ENCODE measurements at places on chromosomes 6 and 20.

GRCh38 chr6:149934249-149935156 is 7.3 kb upstream of the ULBP2 start:
- peak; percentile 40 for DNase-seq

- no peak for DNase-seq
These were observed 12.1 kb upstream of the TSPYL1 start for GRCh38 chr6:116291701-116292396.

DNA sequence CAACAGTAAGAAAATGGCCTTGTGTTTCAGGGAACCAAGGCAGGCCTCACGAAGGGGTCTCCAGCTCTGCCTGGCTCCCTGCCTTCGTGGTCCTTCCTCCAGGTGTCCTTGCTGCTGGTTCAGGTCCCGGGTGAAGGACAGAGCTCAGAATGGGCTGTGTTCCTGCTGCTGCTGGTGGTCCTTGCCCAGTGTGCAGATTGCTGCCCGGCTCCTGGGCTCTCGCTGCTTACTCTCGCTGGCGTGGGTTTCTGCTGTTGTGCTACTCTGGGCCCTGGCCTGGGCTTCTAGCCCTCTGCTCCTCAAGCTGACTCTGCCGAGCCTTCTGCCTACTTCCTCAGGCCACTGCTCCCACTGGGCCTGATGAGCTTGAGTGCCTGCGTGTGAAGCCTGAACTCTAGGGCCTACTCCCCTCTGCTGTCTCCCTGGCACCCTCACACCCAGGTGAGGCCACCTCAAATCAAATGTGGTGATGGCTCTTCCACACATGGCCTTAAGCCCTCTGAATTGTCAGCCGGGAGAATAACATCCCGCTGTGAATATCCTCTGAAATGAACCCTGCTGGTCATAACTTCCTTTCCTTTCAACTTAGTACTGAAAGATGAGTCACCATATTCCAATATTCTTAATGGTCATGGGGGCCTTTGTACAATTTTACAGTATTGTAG is 171.6 kb downstream of the FOXC1 start:
- no peak for DNase-seq

GRCh38 chr6:115842338-115842737 is 218.4 kb downstream of the FRK start:
- no peak for DNase-seq

GRCh38 chr20:25626779-25627178 is 3.0 kb upstream of the NANP start:
- peak; percentile 26 for DNase-seq

- no peak for DNase-seq
These were observed 70.1 kb downstream of the ISM1 start for GRCh38 chr20:13291157-13291556.

- DNase-seq: no peak
These were observed 5.6 kb upstream of the RBCK1 start for GRCh38 chr20:402496-402885.

DNA sequence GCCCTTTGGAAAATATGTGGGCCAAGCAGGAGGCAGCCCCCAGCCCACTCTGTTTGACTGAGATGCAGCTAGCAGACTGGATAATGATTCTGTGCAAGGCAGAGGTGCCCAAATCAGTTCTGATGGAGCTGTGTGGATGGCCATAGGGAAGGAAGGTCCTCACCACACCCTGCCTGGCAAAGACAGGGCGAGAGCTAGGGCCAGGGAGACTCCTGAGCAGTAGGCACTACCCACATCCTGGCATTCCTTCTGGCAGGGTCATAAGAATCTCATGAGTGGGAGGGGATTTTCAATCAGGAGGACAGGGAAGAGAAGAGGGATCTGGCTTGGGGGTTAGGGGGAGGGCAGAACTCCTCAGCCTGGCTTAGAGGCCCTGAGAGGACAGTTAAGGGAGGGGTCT is 18.6 kb upstream of the TREM2 start:
- DNase-seq: no peak

DNA sequence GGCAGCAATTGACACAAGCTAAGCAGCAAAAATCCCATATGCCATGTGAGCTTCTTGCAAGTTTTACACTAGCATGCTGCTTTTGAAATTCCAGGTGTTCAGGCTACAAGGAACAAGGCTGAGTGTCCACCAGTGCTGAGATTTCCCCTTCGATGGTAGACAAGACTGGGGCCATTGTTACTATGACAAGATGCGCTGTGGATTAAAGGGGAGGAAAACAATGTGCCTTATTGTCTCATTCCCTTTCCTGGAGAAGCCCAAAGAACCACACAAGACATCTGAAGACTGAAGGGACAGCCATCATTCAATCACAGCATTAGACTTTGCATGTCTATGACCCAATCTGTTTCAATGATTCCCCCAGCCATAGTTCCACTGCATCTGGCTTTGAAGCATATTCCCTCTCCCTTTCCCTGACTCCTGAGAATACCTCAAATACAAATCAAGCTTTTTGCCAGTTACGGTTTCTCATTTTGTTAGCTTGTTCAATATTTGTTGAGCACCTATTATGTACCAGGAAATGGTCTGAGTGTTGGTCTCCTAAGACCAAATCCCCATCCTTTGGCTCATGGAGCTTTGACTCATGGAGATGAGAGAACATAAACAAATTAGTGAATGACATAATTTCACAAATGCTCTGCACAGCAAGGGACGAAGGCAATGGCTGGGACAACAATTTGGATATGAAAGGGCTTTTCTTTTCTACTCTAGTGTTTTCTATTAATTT is 23.4 kb upstream of the SCGN start:
- no peak for DNase-seq

DNA sequence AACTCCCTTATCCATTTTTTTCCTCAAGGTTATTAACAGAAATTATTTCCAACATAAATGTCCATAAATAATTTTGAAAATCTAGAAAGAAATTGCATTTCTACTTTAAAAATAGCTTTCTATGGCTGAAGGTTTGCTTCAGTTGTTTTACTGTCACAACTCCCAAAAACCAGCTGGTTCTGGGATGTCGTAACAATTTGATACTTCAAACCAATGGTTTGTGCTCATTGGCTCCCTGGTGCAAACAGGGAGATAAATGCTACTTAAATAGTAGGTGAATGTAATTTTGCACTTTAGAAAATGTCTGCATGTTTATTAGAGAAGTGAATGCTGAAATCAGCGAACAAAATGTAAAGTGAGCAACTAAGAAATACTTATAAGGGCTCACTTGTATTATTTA is 31.1 kb downstream of the LAMA2 start:
- DNase-seq: no peak

DNA sequence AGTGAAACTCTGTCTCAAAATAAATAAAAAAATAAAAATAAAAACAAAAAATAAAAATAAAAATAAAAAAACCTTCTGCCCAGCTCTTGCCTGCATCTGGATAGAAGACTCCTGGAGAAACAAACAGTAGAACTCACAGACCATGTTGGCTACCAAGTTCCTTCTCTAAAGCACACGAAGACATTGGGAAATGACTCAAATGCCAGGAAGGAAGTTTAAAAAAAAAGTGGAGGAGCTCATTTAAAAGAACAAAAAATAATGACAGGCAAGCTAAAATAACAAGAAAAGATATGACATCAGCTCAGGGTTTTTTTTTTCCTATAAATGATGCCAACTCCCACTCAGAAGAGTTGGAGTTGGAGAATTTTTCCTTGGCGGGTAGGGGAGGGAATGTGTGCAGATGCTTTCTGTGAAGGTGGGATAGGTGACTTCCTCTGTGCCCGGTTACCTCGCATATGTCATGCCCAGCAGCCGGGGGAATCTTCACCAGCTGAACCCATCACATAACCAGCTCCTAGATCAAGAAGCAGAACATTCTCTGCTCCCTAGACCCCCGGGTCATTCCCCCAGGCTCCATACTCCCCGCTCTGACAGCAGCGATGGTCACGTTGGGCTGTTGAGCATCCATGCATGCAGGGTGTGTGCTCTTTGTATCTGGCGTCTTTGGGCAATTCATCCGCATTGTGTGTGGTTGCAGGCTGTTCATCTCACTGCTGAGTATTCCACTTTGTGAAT is 17.3 kb upstream of the CD93 start:
- no peak for DNase-seq

DNA sequence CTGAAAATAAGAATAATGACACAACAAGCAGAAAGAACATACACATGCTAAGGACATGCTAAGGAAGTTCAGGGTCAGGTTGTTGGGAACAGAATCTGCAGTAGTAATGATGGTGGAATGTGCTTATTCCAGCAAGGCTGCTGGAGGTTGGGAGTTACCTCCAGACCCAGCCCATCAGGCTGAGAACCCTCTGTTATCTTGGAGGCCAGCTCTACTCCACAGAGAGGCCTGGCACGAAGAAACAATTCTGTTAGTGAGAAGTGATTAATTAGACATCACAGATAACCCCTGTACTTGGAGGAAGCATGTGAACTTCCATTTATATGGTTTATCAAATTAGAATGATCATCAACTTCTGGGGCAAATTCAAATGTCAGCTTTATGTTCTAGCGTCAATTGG is 22.1 kb upstream of the ARHGAP18 start:
- DNase-seq: no peak

DNA sequence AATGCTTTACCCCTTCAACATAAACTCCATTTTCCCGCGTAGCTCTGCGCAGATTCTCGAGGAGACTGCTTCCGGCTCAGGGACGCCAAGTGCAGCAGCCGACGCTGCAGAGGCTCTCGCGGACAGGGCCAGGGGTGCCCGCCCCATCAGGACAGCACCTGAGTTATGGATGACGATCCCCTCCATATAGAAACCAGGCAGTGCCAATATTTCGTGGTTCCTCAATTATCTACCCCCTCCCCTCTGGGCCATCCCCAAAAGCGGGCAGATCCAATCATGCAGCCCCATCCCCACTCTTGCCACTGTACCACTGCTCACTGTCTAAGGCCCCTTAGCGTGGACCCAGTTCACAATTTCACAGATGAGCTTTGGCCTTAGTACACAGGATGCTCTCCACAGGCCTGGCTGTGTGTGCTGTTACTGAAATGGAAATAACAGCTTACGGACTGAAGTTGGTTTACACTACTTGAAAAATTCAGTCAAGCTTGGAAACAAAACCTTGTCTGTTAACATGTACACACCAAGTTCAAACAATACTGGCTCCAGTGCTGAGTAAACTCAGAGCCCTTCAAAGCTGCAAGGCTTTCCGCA is 74.5 kb downstream of the DACT2 start:
- DNase-seq: no peak

GRCh38 chr6:168590406-168590805 is 149.4 kb downstream of the SMOC2 start:
- DNase-seq: no peak

GRCh38 chr6:43172104-43173007 is 1.3 kb downstream of the SRF start:
- peak; percentile 42 for DNase-seq

- no peak for DNase-seq
These were observed 11.8 kb downstream of the CHMP4B start for GRCh38 chr20:33822991-33823390.

- DNase-seq: no peak
These were observed 31.4 kb downstream of the SMOC2 start for GRCh38 chr6:168472363-168472762.

DNA sequence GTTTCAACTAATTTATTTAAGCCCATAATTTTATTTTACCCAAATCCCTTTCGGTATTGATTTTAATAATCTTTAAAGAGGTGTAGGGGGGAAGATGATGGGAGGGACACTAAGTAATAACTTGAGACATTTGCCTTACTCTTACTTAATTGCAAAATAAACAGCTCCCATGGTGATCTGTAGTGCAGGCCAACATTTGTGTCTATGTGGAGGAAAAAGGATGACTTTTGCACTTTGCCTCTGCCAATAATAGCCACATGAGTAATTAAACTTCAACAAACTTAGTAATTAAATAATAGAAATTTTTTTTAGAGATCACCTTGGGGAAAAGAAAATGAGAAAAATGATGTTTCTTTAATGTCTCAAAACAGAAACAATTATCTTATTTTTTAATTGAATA is 29.9 kb upstream of the CD2AP start:
- no peak for DNase-seq

DNA sequence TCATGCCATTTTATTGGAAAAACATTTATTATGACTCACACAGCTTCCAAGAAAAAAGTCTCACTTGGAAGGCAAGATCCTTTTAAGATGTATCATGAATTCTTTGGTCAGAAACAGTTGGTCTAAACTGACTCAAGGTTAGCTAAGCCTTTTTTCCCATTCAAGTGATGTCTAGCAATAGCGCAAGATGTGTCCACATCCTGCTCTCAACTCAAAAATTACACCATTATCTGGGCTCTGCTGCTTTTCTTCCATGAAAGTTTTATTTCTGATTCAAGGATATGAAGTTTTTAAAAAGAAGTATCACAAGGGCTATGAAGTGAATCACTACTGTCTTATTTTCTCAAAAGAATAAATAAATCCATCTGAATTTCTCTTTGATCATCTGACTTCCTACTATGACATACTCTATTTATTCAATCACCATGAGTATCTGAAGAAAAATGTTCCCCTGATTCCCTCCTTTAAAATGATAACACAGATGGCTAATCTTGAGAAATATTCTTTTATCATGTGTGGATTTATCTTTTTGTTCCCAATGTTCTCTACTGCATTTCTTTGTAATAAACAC is 139.2 kb downstream of the AHI1 start:
- DNase-seq: no peak

DNA sequence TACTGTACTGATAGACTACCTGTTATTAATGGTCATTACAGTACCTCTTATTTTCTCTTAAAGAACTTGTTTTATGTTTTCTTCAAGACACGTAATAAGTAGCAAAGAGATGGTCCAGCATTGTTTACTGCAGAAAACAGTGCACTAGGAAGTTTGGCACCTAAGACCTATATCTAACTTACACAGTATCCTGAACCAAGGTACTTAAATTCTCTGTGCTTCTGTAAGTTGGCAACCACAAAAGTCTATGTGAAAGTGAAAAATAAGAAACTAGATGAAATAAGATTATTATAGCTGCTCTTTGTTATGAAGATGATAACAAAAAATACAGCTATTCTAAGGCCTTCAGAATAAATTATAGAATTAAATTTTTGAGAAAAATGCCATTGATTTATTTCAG is 411.7 kb upstream of the SOX4 start:
- DNase-seq: no peak

- DNase-seq: no peak
These were observed 265.6 kb upstream of the JAG1 start for GRCh38 chr20:10939331-10939941.

DNA sequence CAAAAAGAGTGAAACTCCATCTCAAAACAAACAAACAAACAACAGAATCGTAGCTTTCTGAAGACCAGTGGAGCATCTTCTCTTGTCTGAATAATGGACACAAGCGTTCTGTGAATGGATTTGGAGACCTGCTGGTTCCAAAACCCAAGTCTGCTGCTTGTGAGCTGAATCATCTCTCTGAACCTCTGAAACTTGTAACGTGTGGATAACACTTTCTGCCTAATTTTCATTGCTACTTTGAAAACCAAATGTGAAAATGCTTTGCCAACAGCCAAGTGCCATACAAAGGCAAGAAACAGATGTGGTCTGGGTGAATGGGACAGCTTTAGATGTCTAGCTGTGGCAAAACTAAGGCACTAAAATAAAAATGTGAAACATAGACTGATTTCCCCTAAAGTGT is 44.3 kb downstream of the PHACTR1 start:
- DNase-seq: no peak

Measured in ELF-1 (cell line).